ENCODE measurements at places on chromosomes 12 and 14.

GRCh38 chr14:92914087-92914656 is 8.8 kb upstream of the CHGA start:
- no peak for DNase-seq

- no peak for DNase-seq
Measured at GRCh38 chr12:104742551-104743201, 215.4 kb downstream of the SLC41A2 start.

GRCh38 chr14:101225157-101226152 is 321.9 kb upstream of the RTL1 start:
- DNase-seq = no peak

- DNase-seq = no peak
Measured at GRCh38 chr12:96522690-96523089, 33.3 kb downstream of the CFAP54 start.

- no peak for DNase-seq
Measured at GRCh38 chr12:106581543-106582248, 1.1 kb upstream of the RFX4 start.

DNA sequence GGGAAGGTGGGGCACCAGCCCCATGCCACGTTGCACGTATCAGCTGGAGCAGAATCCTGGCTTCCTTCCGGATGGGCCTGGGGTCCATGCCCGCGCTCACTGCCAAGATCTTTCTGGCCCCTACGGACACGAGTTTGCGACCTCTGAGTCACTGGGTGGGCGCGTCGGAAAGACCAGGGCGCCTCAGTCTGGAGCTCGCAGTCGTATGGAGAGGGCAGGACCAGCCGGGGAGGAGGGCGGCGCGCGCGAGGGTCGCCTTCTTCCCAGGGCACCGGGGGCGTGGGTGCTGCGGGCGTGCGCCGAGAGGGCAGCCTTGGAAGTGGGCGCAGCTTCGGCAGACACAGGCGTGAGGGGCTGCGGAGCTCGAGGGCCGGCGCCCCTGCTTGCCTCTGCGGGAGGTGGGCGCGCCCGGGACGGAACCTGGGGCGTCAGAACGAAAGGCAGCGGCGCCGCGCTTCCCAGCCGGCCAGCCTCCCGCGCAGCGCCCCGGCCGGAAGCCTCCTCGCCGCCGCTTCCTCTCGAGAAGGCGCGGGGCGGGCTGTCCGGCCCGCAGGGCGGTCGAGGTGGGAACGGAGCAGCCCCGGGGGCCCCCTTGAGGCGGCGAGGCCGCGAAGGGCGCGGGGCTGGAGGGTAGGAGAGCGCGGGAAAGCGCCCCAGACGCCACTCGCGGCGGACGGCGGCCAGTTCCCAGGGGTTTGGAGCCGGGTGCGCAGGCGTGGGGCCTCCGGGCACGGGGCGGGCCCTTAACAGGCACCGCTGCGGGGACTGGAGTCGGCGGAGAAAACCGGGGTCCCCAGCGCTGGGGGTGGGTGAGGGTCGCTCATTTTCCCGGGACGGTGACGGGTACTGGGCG is at the start of gene ARL6IP4:
ARL6IP4 (plus strand) TSS at position 499 of the 853 bp plus-strand sequence. CDS start 459 bp downstream, outside the sequence.
- DNase-seq = no peak

- no peak for DNase-seq
Measured at GRCh38 chr12:43550831-43551271, 1.2 kb downstream of the ADAMTS20 start.

- DNase-seq = no peak
Measured at GRCh38 chr12:20463913-20464524, 95.7 kb downstream of the PDE3A start.

GRCh38 chr14:34662561-34663088 is 32.7 kb upstream of the SNX6 start:
- no peak for DNase-seq

DNA sequence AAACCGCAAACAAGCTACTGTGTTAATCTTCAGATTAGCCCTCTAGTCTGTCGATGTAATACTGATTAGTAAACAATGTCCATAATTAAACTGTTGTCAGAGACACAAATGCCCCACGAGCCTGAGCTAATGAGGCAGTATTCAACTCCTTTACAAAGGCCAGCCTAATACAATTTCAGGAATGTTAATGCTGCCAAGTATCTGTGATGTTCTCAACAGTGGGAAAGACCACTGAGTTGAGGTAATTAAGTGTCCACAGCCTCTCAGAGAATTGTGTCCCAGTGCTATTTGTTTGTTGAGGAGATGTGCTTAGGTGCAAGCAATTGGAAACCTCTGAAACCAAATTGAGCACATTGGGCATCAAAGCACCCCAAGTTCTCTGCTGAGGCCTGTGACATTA is 139.4 kb upstream of the CDKN3 start:
- no peak for DNase-seq

GRCh38 chr14:42322531-42323284 is 716.0 kb downstream of the LRFN5 start:
- DNase-seq = no peak

DNA sequence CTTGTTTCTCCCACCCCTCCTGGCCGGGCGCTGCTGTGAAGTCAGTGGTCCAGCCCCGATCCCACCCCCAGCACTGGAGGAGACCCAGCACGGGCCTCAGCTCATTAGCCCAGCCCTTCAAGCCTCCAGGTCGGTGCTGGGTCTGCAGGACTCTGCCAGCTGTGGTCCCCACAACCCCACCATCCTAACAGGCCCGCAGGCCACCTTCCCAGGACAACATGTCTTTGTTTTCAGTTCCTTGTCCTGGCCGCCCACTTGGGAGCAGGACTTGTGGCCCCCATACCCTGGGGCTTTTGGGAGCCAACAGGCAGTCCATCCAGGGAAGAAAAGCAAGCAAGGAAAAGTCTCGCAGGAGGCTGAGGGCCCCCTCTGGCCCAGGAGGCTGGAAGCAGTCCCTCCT is 60.0 kb downstream of the HRK start:
- no peak for DNase-seq

- peak; percentile 26 for DNase-seq
Measured at GRCh38 chr12:84463741-84464495, 448.7 kb downstream of the SLC6A15 start.

- DNase-seq = no peak
Measured at GRCh38 chr14:100862277-100862676, 36.4 kb downstream of the MEG3 start.

GRCh38 chr12:6961695-6962284 is 8.7 kb downstream of the PHB2 start:
- no peak for DNase-seq

- DNase-seq = no peak
Measured at GRCh38 chr14:83827383-83827782, 1702.6 kb upstream of the FLRT2 start.

- DNase-seq = peak; percentile 99
Measured at GRCh38 chr14:34650786-34651584, 21.0 kb upstream of the SNX6 start.

- DNase-seq = no peak
Measured at GRCh38 chr12:12807970-12808702, 5.0 kb upstream of the DDX47 start.
